ENCODE measurements at places on chromosomes 1 and 21.

- DNase-seq = peak; percentile 56
Measured at GRCh38 chr1:20250340-20250989, 40.2 kb upstream of the VWA5B1 start.

DNA sequence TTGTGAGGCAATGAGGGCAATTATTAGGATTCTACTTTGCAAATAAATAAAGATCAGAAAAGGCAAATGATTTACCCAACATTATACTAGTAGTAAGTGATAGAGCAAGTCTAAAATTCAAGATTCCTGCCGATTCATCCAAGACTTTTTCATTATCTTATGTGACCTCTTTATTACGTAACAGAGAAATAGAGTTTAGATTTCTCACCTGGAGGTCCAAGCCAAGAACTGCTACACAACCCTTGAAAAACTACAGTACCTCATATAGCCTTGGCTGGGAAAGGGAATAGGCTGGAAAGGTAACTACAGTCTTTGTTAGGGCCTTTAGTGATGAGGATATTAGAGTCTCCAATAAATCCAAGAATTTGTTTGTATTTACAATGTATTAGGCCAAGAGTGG, 13.3 kb downstream of the EEIG2 start:
- DNase-seq = no peak

- peak; percentile 51 for DNase-seq
Measured at GRCh38 chr1:37752583-37753471, 12.1 kb downstream of the EPHA10 start.

DNA sequence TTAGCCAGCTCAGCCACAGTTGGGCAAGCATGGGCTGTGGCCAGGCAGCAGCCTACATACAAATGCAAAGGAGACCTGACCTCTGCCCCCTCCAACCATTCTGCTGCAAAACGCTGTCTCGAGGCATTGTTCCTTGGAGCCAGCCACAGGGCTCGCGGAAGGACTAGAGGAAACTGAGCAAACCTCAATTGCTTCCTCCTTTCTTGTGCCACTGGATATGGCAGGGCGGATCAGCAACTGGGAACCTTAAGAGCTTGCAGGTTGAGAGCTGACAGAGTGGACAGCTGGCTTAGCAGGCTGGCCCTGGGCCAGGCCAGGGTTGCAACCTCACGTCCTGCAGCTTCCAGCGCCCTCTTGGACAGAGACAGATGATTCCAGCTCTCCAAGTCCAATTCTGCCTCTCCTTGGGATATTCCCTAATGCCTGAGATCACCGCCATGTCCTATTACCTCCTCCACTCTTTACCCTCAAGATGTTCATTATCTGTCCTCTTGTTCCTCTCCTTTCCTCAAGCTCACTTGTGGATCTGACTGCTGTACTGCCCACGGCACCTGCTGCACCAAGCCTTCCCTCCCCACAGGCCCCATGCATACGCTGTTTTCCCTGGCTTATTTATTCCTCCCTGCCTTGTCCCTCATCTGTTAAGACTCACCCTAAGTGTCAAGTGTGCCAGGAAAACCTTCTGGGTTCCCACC, 67.5 kb downstream of the SDC3 start:
- no peak for DNase-seq

DNA sequence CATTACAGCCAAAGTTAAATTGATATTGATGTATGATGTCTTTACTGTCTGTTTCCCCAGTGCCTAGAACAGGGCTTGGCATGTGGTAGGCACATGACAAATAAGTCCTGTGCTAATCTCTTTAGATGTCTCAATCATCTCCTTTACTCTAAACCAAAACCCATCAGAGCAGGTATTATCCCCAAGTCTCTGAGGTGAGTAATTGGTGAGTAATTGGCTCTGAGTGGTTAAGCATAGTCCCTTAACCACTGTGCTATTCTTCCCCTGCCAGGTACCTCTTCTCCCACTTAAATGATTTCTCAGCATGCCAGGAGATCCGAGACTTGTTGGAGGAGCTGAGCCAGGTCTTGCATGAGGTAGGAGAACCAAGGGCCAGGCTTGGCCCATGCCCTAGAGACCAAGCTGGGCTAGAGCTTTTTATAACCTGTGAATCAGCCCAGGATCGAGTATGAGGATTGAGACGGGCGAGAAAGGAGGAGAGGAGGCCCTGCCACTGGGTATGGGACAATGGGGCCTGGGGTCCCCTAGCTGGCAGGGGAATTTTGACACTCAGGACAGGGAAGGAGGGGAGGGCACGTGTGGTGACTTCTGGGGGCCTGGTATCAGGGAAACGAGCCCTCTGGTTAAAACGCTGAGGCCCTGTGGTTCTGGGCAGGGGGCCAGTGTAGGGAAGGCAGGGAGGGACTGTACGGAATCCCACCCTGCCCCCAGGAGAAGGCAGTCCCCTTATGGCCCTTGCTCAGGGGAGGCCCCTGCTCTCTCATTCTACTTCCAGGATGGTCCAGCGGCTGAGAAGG, 4.5 kb downstream of the CNKSR1 start:
- DNase-seq = no peak

- no peak for DNase-seq
Measured at GRCh38 chr21:32155226-32155625, 123.6 kb downstream of the MIS18A start.

DNA sequence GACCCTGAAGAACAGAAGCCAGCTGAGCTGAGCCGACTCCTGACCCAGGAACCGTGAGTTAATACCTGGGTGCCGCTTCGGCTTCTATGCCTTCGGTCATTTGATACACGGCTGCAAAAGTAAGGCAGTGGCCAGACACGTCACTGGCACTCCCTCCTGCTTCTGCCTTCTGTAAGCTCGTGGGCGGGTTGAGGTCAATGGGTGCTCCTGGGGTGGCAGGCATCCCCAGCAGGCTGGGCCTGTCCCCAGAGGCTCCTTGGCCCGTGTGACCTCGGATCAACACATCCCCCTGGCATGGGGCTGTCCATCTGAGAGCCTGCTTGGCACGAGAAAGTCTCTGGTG, 35.7 kb upstream of the COL6A1 start:
- no peak for DNase-seq

Measured in GM12865 (cell line).